ENCODE measurements at places on chromosomes 7 and 10.

DNA sequence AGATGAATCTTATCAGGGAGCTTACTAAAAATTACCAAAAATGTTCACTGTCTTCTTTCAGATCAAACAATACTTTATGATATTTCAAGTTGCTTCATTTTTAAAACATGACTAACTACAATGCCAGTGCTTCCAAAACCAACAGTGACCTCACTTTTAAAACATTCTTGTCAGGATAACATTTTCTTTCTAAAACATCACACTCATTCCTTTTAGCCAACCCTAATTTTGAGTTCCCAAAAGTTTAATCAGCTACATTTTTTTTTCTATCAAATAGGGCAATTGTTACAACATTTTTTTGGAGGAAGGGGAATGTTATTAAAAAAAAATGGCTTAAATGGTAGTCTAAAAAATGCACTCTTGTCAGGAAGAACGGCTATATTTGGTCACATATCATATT, 37.3 kb downstream of the RTKN2 start:
- DNase-seq: no peak

DNA sequence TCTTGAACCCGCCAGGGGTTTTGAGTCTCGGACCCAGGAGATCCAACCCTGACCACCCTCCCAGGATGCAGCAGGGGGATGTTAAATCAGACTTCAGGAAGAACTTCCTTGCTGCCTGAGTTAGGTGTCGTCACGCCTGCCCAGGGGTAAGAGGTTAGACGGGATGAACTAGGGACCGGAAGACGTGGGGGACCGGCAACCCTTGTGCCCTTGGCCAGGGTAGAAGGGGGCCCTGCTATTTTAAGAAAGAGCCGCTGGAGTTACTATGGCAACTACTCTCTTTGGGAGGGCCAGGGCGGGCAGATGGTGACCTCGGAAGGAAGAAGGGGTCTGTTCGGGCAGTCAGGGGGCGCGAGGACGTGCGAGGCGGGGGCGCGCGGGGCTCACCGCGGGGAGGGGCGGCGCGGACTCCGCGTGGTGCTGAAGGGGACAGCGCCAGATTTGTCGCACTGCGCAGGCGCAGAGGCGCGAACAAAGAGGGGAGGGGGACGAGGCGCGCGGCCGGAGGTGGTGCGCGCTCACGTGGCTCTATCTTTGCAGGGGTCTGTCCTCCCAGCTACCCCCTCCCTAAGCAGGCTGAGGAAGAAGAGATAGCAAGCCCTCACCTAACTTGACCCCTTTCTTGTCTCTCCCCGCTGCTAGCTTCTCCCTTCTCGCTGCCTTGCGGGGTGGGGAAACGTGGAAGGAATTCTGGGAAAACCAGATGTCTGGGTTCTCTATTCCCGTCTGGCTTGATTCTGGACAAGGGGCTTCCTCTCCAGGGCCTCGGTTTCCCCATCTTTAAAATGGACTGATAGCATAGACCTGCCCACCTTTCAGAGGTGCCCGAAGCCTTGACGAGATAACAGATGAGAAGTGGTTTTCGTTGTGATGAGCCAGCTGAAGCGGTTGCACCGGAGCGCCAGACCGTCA, 940 bp upstream of the PSD start:
- peak; percentile 92 for DNase-seq

- DNase-seq: peak; percentile 37
Observed at GRCh38 chr10:43044961-43045621, 31.8 kb upstream of the RET start.

- peak; percentile 76 for DNase-seq
Observed at GRCh38 chr10:86960003-86960862, 1.8 kb downstream of the SNCG start.

DNA sequence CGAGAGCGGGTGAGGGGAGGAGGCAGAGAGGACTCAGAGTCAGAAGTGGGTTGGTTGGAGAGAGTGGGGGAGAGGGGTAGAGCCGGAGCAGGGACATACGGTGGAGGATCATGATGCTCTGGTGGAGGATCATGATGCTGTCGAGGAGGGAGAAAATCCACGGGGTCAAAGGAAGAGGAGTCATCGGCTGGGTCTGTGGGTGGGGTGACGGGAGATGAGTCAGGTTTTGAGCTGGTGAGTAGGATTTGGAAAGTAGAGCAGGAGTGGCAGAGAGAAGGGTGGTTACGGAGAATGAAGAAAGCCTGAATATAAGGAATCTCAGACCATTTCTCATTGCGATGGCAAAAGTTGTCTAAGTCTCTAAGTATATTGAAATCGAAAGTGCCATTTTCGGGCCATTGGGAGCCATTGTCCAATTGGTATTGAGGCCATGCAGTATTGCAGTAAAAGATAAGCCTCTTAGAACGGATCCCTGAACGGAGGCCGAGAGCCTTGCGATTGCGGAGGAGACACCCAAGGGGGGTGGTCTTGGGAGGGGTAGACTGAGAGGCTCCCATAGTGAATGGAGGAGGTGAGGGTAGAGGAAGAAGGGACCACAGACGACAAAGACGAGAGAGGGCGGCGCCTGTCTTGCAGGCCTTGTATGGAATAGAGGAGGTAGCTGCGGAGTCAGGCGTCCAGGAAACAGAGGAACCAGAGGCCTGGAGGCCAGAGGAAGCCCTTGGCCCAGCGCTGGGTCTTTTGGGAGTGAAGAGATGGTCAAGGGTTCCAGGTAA, 23.8 kb downstream of the SCIN start:
- no peak for DNase-seq

DNA sequence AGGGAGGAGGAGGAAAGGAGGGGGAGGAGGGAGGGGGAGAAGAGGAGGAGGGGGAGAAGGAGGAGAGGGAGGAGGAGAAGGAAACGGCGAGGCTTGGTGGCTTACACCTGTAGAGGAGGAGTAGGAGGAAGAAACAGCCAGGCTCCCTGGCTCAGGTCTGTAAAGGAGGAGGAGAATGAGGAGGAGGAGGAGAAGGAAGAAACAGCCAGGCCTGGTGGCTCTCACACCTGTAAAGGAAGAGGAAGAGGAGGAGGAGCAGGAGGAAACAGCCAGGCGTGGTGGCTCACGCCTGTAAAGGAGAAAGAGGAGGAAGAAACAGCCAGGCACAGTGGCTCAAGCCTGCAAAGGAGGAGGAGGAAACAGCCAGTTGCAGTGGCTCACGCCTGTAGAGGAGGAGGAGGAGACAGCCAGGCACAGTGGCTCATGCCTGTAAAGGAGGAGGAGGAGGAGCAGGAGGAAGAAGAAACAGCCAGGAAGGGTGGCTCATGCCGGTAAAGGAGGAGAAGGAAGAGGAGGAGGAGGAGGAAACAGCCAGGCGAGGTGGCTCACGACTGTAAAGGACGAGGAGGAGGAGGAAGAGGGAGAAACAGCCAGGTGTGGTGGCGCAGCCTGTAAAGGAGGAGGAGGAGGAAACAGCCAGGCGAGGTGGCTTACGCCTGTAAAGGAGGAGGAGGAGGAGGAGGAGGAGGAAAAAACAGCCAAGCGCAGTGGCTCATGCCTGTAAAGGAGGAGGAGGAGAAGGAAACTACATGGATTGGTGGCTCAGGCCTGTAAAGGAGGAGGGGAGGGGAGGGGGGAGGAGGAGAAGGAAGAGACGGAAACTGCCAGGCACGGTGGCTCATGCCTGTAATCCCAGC, 14.9 kb upstream of the CRCP start:
- DNase-seq: no peak

DNA sequence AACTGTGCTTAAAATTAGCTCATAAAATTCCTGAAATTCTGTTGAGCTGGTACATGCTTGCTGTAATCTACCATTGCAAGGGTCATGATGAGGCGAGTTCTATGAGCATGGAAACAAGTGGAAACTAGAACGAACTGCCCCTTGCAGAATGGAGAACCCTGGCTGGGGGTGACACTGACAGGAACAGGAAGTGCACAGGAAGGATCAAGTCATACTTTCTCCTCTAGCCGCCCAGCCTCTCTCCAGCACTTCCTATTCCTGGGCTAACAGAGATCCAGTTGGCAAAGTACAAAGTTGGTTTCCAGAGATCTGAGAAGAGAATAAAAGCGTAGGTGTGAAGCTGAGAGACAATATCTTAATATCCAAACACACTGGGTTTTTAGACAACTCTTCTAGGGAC, 414.2 kb upstream of the PODXL start:
- DNase-seq: no peak

GRCh38 chr10:8731121-8732095, 676.9 kb downstream of the GATA3 start:
- DNase-seq: no peak

DNA sequence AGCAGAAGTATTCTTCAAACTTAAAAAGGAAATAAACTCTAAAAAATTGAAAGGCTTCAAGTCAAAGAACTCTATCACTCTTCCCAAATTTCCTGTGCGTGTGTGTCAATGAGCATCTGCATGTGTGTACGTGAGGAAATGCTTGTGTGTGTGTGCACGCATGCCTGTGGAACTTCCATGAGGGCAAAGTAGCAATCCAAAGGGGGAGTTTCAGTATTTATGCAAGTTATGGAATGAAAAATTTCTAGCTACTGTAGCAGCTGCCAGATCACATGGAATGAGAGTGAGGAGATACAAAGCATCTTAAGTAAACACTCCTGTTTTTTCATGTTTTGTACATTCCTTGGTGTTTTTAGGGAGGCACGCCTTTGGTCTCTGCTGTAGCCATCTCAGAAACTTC, 152.6 kb downstream of the RAPGEF5 start:
- DNase-seq: no peak

- DNase-seq: peak; percentile 39
Observed at GRCh38 chr7:101985057-101985902, 167.9 kb downstream of the CUX1 start.

- no peak for DNase-seq
Observed at GRCh38 chr7:84513061-84513460, 318.5 kb upstream of the SEMA3A start.

GRCh38 chr10:77789016-77789415, 137.5 kb downstream of the DLG5 start:
- no peak for DNase-seq

DNA sequence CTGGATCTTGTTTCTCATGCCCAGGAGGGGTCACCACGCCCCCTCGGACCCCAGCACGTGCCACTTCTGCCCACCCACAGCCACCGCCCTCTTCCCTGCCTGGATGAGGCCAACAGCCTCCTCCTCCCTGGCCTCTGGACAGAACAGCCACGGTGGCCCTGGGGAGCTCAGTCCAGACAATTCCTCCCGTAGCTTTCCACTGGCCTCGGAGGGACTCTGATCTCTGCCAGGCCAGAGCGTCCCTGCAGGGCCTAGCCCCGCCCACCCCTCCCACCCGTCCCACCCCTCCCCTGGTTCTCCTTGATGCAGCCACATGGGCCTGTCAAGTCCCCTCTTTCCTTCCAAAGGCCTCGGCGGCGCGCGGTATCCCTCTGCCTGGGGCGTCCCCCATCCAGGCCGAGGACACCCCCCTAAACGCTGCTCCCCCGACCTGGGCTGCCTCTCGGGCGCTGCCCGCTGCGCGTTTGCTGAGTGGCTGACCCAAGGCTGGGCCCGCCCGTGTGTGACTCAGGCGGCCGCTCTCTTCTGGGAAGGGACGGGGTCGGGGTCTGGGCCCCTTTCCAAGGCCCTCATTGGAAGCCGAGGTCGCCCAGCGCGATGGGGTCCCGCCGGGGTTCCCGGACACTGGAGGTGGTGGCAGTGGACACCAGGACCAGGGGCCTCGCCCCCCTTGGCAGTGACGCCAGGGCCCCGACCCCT, 557 bp downstream of the TMEM120A start:
- peak; percentile 96 for DNase-seq

GRCh38 chr7:90421651-90422050, 18.4 kb downstream of the CLDN12 start:
- no peak for DNase-seq

GRCh38 chr7:149809215-149809614, 29.0 kb upstream of the ZNF862 start:
- DNase-seq: no peak

- no peak for DNase-seq
Observed at GRCh38 chr7:152871005-152871677, 111.6 kb downstream of the ACTR3B start.

DNA sequence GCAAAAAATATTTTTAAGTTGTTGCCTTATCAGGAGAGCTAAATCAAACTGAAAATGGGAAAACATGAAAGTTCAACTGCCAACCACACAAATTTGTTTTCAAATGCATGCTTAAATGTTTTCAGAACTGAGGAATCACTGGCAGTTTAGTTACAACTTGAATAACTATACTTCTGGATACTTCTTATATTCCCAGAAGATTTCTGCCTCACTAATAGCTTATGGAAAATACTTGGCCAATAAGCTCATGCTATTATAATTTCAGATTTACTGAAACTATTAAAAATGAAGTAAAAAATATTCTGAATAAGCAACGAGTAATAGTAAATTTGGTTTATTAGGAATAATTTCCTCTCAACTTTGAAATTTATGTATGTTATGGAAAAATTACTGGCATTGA, 222.2 kb downstream of the CDK14 start:
- DNase-seq: no peak

GRCh38 chr10:98642281-98642680, 195.5 kb upstream of the HPS1 start:
- DNase-seq: no peak

DNA sequence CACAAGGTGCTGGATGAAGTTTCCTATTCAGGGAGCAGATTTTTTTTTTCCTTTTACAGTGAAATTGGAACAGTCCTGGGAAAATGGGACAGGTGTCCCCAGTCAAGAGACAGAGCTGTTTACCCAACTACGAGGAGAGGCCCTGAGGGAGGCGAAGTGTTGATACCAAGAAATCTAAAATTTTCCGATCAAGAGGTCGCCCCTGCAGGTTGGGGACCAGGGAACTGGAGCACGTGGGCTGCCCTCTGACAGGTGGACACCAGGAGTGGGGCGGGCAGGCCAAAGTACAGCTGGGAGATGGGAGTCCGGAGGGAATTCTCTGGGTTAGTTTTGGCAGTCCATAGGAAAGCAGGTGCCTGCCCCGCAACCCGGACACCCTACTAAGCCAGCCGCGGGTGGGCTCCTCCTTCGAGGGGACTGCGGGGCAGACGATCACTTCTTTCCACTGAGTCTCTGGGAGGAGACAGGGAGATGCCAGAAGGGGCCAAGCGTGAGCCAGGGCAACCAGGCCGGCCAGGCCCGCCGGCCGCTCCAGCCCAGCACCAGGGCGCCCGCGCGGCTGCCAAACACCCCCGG, 965 bp upstream of the CAMK1D start:
- DNase-seq: no peak

GRCh38 chr10:56296618-56297017, 64.4 kb downstream of the ZWINT start:
- DNase-seq: no peak

DNA sequence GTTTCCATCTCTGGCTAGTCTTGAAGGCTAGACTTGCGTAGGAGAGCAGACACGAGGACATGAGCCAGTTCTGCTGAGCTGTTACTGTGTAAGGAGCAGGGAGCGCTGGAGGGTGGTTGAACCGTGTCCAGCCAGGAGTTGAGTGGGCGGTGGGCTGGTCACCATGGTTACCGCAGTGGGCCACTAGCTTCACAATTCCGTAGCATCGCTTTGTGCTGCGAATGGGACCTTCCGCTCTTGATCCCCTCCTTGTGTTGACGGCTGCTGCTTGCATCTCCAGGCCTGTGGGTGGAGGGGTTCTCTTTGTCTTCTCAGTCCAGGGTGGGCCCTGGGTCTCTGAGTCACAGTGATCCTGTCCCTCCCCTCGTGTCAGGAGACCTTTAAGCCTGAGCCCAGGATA, 49.4 kb upstream of the OCM start:
- no peak for DNase-seq

GRCh38 chr7:123070702-123071286, 75.3 kb upstream of the TAS2R16 start:
- DNase-seq: peak; percentile 39

GRCh38 chr7:28180364-28181147, at the start of gene JAZF1:
TSS of gene JAZF1 (minus strand) at chr7:28180795.
- DNase-seq: peak; percentile 93

GRCh38 chr10:106571192-106571946, 593.1 kb downstream of the SORCS1 start:
- peak; percentile 34 for DNase-seq

All from SK-N-SH (cell line).